ENCODE measurements at places on chromosomes 11 and 22.

DNA sequence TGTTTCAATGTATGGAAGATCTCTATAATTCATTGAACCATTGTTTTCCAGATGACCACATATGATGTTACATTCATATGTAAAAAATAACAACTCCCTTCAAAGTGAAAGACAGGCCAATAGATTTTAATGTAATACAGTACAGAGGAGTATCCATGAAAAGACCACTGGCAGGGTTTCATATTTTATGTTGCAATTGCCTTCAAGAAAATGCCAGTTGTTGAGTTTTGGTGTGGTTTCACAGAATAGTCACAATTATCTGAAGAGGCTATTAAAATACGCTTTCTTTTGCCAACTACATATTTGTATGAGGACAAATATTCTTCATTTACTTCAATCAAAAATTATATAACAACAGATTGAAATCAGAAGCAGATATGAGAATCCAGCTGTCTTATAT lies 14.3 kb downstream of the AMOTL1 start:
- DNase-seq, result no peak

DNA sequence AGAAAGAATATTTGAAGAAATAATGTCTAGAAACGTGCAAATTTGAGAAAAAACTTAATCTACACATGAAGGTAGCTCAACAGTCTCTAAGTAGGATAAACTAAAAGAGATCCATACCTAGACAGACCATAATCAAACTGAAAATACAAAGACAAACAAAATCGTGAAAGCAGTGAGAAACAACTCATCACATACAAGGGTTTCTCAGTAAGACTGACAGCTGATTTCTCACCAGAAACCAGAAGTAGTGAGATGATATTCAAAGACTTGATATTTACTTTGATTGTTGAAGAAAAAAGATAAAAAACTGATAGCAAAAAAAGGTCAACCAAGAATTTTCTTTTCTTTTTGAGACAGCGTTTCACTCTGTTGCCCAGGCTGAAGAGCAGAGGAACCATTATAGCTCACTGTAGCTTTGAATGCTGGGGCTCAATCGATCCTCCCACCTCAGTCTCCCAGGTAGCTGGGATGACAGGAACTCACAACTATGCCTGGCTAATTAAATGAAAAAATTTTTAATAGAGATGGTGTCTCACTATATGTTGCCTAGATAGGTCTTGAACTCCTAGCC lies 17.4 kb downstream of the NPAT start:
- DNase-seq, result no peak

- DNase-seq, result no peak
Measured at GRCh38 chr11:128518493-128519207, 68.7 kb downstream of the ETS1 start.

DNA sequence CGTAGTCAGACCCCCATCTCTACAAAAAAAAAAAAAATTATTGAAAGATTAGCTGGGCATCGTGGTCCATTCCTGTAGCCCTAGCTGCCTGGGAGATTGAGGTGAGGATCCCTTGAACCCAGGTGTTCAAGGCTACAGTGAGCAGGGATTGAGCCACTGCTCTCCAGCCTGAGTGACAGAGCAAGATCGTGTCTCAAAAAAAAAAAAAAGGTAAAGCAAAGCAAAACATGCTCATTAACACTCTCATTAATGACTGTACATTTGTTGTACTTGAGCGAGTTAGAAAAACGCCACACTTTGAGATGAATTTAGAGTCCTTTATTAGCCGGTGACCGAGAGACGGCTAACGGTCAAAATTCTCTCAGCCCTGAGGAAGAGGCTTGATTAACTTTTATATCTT lies 6.2 kb upstream of the SERHL2 start:
- DNase-seq, result no peak

- peak; percentile 54 for DNase-seq
Measured at GRCh38 chr11:67354075-67355022, 1.0 kb upstream of the POLD4 start.

DNA sequence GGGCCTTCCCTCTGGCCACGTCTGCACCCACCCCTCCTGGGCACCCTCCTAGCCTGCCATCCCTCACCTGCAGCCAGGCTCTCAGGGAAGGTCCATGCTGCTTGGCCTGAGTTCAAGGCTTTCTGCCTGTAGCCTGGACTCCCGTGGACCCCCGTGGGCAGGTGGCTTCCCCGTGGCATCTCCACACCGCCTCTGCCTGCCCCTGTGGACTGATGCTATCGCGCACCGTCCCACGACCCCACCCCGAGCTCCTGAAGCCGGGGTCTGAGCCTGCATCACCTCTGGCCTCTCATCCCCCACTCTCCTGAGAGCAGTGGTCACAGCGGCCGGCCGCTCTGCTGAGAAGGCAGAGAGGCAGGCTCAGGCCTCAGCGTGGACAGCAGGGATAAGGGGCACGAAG lies 4.5 kb downstream of the IFITM5 start:
- no peak for DNase-seq

DNA sequence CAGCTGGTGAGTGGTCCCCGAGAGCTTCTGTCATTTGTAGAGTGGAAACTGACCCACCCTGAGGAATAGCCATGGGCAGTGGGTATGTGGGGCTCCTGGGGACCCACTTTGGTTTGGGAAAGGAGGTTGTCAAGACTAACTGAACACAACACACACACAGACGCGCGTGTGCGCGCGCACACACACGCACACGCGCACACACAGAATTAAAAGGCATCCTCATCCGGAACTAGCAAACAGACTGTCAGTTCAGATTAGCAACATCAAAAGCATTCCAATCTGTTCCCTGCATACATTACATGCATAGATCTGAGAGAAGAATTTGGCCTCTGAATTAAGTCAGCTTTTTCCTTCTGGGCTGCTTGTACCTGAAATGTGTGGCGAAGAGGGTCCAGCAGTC lies 284.7 kb downstream of the ST3GAL4 start:
- DNase-seq, result no peak

GRCh38 chr22:44357966-44358465 lies 45.3 kb upstream of the SHISAL1 start:
- no peak for DNase-seq

- no peak for DNase-seq
Measured at GRCh38 chr11:31956310-31956709, 134.6 kb upstream of the RCN1 start.

GRCh38 chr11:12784445-12784844 lies 110.2 kb downstream of the TEAD1 start:
- DNase-seq, result no peak

DNA sequence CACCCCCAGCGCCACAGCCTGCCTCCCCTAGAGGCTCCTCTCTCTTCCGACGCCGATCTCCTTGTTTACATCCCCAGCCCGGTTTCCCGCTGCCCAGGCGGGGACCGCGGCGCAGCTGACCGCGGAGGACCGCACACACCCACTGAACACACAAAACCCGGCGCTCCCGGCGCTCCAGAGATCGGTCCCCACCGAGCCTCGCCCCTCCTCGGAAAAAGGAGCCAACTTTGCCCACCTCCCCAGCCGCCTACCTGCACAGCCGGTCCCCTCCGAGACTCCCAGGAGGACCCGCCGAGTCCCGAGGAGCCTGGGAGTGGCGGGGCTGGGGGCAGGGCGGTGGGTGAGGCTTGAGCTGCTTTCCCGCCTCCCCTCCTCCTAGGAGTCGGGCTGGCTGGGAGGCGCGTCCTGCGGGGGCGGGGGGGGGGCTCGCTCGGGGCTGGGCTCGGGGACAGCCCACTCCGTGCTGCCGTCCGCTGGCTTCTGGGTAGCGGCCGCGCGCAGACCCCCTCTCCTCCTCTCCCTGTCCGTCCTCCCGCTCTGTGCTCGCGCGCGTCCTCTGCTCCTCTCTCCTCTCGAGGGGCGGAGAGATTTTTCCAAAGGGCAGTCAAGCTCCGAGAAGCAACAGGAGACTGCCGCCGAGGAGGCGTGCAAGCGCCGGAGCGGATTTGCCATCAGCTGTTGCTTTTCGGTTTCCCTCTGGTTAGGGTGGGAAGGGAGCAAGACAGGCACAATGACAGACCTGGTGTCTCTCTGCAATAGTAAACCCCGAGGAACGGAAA lies at the start of gene FXYD6:
FXYD6 (minus strand) TSS at position 318 of the 779 bp plus-strand sequence. CDS start 33,882 bp downstream, outside the sequence.
- DNase-seq, result no peak
